AG08396 (cell line): ENCODE measurements at places on chromosomes 11 and 22.

DNA sequence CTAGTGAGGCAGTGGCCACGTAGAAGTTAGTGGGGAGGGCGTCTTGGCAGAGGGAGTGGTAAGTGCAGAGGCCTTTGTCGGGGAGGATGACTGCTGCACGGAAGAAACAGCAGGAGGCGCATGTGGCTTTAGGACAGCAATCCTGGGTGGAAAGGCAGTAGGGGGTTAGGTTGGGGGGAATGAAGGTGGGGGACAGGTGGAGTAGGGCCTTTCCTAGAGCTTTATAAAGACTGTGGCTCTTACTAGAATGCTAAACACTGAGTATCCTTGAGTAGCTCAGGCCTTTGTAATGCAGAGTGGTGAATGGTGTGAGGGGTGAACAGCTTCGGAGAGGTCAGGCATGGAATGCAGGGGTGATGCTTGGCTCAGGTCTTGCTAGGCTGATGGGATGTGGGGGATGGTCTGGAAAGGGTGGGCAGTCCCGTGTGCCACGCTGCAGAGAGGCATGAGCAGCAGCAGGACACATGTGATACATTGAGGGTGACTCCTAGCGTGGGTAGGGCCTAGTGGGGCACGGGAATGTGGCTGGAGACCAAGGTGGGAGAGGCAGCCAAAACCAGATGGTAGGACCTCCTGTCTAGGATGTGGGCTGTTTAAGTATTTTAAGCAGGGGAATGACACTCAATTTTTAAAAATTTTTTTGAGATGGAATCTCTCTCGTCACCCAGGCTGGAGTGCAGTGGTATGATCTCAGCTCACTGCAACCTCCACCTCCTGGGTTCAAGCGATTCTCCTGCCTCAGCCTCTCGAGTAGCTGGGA is 19.2 kb downstream of the AP2A2 start:
- DNase-seq = no peak

DNA sequence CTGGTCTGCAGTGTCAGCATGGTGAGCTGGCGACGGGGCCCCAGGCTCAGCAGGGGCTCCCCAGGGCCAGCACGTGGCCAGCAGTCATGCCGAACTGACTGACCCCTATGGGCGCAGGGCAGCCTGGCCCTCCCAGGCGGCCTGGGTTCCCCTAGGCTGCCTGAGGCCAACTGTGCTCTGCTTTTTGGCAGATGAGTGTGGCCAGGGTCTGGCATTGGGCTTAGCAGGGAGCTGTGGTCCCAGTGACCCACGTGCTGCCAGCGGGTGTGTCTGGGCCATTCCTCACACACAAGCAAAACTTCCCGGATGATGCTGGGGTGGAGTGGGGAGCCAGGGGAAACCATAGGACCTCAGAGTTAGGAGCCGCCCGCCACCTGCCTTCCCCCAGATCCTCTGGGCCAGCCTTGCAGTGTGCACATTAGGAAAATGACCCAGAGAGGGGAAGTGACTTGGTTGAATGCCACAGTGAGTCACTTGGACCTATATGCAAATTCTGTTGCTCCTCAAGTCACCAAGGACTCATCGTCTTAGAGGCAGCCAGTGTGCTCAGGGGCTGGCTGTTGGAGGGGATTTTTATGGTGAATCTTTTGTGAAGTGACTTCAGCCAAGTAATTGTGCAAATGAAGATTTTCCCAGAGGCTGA is 6.5 kb downstream of the ADORA2A start:
- no peak for DNase-seq

GRCh38 chr11:66465373-66466224 is 1.1 kb upstream of the PELI3 start:
- DNase-seq = no peak

DNA sequence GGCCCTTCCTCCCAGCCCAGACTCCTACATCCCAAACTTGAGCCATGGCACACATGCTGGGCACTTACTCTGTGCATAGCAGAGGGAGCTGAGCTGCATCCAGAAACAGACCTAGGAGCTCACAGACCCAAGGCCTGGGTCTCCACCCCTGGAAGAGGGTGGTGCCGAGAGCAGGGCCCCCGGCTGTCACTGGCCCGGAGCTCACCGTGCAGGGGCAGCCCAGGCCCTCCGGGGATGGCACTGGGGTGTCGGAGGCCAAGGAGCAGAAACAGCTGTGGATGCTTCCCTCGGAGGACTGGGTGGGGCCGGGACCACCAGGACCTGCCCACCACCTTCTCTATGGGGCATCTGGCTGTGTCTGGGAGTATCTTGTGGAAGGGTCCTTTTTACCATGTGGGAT is 4.3 kb upstream of the APOBEC3A start:
- DNase-seq = no peak

- no peak for DNase-seq
Observed at GRCh38 chr22:48104102-48104738, 1341.8 kb downstream of the TBC1D22A start.

- DNase-seq = no peak
Observed at GRCh38 chr11:82907371-82907770, 5.8 kb downstream of the DDIAS start.

DNA sequence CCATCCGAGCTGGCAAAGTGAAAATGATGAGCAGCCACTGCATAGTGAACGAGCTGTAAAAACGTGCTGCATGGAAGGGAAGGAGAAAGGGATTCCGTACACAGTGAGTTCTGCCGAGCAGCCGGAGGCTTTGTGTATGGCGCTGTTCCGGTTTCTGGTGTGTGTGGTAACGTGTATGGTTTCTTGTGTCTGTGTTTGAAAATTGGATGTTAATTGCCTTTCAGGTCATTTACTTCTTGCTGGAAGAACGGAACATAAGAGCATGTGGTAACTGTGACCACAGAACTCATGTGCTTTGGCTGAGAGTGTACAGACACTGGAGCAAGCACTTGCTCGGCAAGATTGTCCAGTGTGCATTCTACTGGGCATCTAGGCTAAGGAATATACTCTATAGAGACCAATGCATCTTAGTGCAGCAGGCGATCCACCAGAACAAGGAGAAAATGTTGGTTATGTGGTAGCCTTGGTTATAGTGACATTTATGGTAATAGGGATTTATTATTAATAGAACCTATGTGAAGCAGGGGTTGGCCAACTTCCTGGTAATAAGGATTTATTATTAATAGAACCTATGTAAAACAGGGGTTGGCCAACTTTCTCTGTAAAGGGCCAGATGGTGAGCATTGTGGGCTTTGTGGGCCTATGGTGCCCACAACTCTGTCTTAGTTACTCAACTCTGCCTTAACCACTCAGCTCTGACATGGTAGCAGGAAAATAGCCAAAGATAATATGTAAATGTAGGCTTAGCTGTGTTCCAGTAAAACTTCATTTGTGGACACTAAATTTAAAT is 49.2 kb downstream of the GRAMD1B start:
- no peak for DNase-seq

DNA sequence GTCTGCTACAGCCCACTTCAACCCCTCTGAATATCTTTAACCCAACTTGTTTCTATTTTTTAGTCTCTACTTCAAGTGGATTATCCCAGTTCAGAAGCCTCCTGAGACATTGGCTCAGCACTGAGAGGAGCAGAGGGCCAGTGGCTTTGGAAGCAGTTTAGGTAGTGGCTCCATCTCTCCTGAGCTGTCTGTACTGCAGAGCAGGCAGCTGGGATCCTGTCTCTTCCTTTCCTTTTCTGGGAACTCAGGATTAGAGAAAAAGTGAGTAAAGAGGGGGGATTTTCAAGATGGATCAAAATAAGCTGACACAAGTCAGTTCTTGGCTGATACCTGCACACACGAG is 512.0 kb downstream of the OPCML start:
- DNase-seq = no peak

DNA sequence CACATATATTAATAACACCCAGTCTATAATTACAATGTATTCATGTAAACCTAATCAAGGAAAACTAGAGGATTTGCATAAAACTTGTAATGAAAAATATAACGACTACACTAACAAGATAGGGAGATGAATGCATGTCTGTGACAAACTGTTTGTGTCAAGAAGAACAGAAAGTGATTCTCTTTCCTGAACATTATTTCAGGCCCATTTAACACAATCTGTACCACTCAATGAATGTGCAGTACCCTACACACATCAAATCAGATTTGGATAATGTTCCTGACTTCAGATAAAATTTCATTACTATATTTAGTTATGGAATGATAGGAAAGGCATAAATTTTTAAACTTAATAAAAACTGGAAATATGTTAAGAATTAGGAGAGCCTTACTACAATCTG is 93.1 kb downstream of the CADM1 start:
- no peak for DNase-seq

GRCh38 chr11:660281-660680 is 23.2 kb downstream of the DRD4 start:
- no peak for DNase-seq

DNA sequence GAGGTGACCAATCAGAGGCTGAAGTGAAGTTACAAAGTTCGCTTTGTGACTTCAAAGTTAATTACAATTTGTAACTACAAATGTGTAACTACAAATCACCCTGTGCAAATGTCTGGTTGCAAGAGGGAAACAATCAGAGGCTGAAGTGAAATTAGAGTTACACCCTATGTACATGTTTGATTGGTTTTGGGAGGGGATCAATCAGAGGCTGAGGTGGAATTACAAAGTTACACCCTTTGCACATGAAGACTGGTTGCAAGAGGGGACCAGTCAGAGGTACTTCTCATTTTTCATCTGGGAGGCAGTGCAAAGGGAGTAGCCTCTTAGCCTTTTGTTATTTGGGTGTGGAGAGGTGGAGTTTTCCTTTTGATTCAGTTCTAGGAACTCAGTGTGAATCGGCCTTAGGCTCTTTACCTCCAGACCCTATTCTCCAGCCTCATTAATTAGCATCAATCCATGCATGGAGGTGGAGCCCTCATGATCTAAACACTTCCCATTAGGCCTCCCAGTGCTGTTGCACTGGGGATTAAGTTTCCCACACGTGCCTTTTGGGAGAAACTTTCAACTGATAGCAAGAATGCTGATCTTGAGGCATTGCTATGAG is 291.3 kb upstream of the MTNR1B start:
- DNase-seq = no peak

DNA sequence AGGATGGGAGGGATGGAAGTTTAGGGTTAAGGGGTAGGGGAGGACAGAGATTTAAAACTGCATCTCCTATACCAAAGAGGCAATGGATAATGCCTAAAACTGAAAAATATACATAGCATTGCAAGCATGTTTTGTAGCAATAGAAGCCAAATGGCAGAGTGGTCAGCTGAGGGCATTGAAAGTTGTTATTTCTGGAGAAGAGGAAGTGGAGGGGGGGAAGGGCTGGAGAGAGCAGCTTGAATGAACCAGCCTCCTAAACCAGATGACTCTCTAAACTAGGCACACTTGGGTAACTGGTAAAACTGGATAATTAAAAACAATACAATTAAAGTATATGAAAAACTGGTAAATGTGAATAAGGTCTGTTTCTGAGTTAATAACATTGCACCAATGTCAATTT is 70.3 kb upstream of the TP53I11 start:
- no peak for DNase-seq

GRCh38 chr11:100543386-100543785 is 143.7 kb upstream of the ARHGAP42 start:
- DNase-seq = no peak
